CD8-positive, alpha-beta memory T cell (primary cell): ENCODE measurements at places on chromosomes 7 and 10. TPM values are rescaled to one million over a fixed set of nuclear protein-coding genes. Genes with fewer than 3 reads are reported as not detected.

Gene HELLS
- 7.4 TPM for polyA plus RNA-seq

Gene PROSER2
- 1.7 TPM for polyA plus RNA-seq

Gene TMEM140
- 34.4 TPM for polyA plus RNA-seq

Gene AZGP1
- not detected for polyA plus RNA-seq

Gene CHST15
- polyA plus RNA-seq, result not detected

Gene CASTOR2
- 0.69 TPM for polyA plus RNA-seq

Gene PPP1R3C
- not detected for polyA plus RNA-seq

Gene ADCK2
- polyA plus RNA-seq, result 32.5 TPM
